NCI-H187 treated with DMSO at 0.1 percent for 48 hours (cell line): ENCODE measurements at places on chromosomes 3 and 15.

DNA sequence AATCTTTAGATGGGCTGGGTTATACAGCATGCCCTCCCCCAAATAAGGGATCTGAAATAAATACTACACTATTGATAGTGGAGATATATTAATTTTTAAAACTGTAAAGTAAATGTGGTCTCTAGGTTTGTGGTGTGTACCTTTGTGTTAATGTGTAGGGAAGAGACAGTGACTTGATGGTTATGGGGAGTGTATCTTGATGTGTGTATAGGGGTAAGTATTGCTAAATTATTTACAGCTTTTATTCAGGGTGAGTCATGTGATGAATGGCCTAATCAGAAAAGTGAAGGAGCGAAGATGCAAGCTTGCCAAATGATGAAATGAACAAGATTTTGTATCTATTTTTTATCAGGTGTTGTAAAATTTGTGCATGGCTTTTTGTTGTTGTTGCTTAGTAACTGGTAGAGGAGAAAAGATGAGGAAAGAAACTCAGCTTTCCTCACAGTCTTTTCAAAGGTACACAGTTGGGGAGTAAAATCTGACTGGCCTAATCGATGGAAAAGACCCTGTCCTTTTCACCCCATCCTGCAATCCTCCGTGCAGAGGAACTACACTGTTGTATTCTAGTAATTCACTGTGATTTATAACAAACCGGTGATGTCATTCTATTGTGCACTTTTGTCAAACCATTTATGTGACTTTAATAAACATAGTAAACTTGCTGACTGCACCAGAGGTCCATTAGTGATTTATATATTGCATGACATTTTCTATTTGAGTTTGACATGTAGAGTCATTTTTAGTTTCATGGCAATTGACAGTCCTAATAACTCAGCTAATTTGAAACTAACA, 17.7 kb downstream of the FEM1B start:
- DNase-seq, result no peak

GRCh38 chr3:110815008-110815583, 256.5 kb upstream of the NECTIN3 start:
- DNase-seq, result no peak

DNA sequence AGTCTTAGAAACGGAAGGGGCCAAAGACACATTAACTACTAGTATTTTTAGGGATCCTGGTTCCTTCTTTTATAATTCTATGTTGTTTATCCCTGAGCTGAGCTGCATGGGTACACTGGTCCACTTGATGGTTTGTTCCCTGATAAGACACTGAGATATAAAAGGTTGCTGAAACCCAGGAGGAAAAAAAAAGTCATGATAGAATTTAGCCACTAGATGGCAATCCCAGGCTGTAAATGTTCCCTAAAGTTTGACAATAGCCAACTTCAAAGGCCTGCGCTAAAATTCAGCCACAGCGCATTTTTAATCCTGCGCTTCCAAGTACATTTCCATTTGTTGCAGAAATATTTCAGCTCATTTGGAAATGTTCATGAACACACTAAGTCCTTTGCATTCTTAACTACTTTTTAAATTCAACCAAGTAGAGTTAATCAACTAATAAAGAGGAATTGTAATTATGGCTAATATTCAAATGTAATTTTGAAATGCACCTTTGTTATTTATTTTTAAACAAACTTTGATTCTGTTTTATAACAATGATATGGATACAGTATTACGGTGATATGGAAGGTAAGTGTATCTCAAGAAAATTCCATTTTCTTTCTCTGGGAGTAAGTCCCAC, 249.3 kb upstream of the FEZF2 start:
- DNase-seq, result no peak

DNA sequence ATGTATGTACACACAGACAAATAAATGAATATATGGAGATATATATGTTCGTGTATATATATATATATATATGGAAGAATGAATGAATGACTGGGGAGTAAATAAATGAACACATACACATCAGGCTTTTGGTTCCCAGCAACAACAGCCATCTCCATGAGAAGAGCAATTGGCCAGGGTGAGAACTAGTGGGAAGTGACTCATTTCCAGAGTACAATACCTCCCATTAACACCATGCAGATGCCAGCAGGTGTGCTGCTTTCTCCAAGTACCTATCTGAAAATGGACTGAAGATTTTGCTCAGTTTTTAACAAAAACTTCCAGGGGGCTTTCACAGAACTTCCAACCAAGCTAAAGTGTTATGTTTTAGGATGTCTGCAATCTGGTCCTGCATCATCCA, 179.8 kb upstream of the SLC2A2 start:
- no peak for DNase-seq

GRCh38 chr3:122754929-122755328, 38.7 kb downstream of the HSPBAP1 start:
- no peak for DNase-seq

DNA sequence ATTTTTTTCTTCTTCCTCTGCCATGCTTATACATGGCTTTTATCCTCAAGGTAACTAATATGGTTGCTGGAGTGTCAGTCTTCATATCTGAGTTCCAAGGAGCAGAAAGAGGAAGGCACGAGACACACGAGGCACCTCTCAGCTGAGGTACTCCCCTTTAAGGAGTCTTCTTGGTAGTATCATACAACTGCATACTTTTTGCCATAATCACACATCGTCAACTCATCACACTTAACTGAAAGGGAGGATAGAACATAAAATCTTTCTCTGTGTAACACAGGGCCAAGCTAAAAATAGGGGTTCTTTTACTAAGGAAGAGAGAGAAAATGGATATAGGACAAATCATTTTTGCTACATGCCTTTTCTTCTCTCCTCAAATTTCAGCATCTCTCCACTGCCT, 104.2 kb downstream of the OXSM start:
- no peak for DNase-seq

DNA sequence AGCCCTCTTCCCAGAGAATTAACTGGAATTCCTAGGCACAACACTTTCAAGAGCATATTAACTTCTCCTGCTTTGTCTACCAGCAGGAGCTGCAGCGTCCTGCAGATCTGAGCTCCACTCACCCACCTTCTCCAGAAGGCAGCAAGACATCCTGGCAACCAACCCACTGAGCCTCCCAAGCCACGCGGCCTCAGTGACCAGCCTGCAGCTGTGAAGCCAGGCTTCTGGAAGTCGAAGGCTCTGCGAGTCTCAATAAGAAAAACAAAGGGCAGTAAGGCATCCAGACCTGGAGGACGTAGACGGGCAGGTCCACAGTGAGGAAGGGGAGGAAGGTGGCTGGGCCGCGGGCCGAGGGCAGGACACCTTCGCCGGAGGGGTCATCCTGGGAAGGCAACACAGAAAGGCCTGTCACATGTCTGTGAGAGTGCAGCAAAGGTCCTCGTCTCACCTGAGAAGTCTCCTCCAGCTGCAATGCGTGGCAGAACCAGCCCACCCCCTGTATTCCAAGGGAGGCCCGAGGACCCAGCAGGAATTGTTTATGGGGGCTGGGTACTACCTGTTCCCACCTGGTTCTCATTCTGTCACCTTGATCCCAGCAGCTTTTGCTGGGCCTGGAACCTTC, 36.2 kb downstream of the ZXDC start:
- no peak for DNase-seq

DNA sequence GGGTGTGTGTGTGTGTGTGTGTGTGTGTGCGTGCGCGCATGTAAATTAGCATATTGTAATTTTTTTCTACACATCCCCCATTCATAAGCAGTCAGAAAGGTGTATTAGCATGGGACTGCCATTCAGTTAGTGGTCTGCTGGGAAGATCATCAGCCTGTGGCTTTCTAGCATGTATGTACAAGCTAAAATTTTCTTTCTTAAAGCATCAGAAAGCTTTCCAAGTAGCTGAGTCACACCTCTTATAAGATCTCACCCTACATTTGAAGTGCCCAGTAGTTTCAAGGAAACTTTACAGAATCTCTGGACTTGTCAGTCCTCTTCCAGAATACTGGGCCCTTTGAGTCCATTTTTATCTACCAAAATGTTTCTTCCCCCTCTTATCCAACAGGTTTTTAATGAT, 411.4 kb upstream of the TPRG1 start:
- DNase-seq, result no peak

- DNase-seq, result no peak
Observed at GRCh38 chr3:158864492-158864891, 62.6 kb downstream of the MFSD1 start.

- DNase-seq, result no peak
Observed at GRCh38 chr3:184953401-184953800, 141.4 kb downstream of the VPS8 start.

DNA sequence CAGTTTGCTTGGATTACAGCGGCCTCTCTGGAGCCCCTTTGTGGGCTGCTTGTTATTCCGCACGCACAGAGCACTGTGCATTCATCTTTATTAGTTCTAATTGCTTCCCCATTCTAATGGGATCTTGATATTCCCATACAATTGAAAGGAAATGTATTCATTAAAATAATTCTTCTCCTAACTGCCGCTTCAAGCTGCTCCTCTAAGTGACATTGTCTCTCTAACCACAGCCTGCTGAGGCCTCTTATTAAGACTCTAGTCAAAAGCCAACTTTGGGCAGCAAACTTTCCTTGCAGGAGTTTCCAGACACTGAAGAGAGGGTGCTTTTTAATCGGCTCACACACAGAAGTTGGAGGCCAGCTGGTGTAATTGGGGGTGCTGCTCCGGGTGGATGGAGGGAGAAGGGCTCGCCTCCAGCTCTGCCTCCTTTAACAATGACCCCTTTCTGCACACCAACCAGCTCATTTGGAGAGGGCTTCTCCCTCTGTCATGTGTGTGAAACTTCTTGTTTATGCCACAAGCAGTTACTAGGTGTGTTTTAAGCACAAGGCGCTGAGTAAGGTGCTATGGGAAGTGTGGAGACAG, 5.6 kb upstream of the MAGEF1 start:
- no peak for DNase-seq

GRCh38 chr15:101597360-101597928, 54.7 kb downstream of the TM2D3 start:
- no peak for DNase-seq

DNA sequence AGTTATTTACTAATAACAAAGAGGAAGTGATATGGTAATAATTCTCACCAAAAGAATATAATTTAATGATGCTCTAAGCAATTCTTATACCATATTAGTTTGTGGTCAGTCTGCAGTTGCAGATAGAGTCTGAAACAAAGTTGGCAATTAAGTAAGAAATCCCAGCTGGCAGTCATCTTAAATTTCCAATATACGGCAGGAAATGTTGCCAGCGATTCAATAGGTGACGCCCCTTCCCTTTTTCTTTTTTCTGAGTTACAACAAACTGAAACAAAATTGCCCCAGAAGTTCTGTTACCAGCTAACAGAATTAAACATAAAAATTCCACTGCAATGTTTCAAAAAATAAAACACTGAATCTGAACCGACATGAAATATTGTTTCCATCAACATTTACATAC, 26.7 kb downstream of the LRRFIP2 start:
- DNase-seq, result no peak

DNA sequence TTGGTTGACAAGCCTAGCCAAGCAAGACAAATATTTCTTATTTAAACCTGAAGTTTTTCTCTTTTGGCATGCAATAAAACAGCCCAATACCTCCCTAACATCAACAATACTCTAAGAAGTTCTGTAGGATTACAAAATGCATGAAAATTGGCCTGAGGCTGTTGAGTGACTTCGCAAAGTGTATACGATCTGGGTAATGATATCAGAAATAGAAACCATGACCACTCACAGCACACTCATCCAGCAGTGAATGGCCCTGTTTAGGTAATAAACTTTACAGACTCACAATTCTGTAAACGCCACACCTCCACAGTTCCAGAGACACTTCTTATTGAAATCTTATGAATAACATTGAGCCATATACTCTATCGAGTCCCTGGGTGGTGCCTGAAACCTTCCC, 83.0 kb upstream of the NAALADL2 start:
- no peak for DNase-seq

DNA sequence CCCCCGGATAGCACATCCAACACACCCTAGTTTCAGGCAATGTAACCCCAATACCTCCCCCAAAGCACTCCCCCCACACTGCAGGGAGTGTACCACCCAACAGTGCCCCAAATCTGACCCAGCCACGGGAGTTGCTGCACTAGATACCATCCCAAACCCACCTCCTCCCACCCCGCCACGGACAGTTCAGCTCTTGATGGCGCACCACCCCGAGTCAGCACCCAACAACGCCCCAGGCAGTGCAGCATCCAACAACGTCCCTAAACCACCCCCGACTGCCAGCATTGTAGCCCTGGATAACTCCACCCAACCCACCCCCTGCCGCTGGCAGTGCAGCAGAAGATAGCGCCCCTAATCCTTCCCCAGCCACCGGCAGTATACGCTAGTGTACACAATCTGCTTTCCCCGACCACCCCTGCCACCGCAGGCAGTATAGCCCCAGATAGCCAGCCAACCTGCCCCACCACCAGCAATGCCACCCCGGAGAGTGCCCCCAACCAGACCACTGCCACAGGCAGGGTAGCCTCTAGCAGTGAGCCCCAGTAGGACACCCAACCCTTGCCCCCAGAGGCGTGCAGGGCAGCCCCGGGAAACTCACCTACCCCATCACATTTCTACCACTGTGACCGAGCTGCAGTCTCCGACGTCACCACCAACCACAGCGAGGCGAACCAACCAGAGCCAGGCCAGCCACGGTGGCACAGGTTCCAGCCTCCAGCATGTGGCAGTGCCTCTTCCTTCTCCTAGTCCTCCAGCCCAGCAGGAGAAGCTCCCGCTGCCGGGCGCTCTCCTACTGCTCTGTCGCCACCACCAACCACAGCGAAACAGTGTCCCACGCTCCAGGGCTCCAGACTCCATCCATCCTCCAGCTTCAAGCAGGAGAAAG, 178.1 kb downstream of the POTEB3 start:
- DNase-seq, result no peak
